ENCODE measurements at places on chromosomes 5 and 9.
A peak's percentile ranks its signal among the peaks of the same experiment; 100 is the strongest.

DNA sequence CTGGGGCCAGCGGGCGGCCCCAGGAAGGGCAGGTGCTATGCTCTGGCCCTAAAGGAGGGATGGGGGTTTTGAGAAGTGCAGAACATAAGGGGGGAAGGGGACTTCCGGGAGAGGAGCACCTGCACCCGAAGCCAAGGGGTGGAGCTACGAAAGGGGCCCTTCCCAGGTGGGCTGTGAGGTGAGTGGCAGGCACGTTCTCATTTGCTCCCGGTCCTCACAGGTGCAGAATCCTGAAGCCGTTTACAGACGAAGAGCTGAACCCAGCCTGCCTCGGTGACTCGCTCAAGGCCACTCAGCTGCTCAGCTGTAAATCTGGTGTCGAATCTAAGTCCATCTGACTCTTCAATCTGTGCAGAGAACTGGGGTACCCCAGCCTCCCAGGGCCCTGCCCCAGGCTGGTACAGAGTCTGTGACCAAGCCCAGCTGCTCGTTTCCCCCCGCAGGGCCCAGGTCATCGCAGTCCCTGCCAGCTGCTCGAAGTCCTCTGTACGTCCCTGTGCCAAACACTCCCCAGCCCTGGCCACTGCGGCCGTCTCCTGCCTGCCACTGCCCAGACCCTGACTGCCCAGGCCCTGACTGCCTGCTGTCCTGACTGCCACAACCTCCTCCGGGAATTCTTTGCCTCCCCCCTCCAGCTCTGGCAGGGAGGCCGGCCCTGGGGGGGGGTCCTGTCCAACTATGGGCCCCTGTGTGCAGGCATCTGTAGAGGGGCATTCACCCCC lies 53.8 kb upstream of the RXRA start:
- DNase-seq: no peak

DNA sequence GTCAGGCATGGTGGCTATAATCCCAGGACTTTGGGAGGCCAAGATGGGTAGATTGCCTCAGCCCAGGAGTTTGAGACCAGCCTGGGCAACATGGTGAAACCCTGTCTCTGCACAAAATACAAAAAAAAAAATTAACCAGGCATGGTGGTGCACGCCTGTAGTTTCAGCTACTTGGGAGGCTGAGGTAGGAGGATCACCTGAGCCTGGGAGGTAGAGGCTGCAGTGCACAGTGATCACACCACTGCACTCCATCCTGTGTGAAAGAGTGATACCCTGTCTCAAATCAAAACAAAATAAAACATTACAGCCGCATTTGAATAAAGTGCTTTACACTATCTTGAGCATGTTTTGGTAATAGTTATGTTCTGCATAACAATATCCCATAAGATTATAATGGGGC lies 74.0 kb downstream of the IQGAP2 start:
- no peak for DNase-seq

DNA sequence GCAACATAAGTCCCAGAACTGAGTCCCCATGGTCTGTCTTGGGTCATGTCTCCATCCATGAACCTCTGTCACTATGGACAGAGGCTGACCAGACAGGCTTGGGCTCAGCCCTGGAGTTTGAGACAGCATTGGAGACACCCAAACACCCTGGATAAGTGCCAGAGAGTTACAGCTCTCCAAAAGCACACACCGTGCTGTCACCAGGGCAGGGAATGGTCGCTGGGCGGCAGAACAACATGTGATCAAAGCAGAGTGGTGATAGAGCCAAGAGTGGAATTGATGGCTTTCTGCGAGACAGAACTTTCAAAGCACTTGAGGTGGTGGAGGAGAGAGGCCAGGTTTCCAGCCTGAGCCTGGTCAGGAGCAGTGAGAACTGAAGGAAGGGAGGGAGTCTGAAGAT lies 50.1 kb downstream of the DRD1 start:
- DNase-seq: no peak

DNA sequence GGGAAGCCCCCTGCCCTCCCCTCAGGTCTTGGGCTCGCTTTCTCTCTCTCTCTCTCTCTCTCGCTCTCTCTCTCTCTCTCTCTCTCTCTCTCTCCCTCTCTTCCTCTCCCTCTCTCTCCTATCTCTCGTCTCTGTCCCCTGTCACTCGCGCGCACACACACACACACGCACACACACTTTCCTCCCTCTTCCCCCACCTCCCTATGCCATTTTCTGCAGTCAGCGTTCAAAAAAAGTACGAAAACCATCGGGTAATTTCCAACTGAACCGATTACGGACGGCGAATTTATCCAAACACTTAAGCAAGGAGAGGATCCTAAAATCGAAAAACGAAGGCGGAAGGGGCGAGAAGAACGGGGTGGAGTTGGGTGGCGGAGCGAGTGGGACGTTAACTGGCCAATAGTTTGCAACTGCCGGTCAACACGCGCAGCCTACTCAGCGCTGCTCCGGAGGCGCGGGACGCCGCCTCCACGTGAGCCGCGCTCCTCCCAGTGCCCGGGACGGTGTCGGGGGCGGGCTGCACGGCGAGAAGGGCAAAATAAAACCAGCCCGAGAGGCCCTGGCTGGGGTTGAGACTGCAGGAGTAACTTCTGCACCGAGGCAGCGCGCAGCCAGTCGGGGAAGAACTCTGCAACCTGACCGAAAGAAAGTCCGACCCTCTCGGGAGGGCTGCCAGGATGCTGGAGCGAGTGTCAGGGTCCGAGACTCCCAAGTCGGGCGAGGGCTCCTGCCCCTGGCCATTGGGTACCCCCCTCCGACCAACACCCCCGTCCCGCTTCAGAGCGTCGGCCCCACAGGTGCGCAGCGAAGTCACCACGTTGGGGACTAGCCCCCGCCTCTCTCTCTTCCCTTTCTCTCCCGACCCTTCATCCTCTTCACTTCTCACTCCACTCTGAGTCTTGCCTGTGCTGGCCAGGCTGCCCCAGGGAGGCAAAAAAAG lies 24.9 kb upstream of the ELAVL2 start:
- DNase-seq: peak; percentile 1

DNA sequence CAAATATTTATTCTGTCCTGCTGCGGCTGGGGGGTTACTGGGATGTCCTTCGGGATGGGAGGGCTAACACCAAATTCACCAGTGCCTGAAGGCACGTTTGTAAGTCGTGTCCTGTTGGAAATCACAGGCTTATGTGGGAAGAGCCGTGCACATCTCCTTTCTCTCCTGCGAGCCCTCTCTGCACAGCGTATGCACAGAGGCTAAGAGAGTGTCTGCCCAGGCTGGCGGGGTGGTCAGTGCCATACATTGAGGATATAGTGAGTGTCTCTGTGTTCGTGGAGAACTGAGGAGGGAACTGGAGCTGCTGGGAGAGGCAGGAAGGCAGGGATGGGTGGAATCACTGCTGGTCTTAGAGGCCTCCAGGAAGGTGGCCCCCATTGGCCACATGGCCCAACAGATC lies 110.1 kb downstream of the WNK2 start:
- no peak for DNase-seq

GRCh38 chr9:12808569-12808968 lies 33.7 kb downstream of the LURAP1L start:
- DNase-seq: no peak

GRCh38 chr9:114003758-114004157 lies 74.3 kb downstream of the AMBP start:
- no peak for DNase-seq

GRCh38 chr5:72107131-72107900 lies at the start of gene MAP1B:
TSS of gene MAP1B (plus strand) at chr5:72107475. CDS start at chr5:72107532, 57 bp downstream.
- peak; percentile 64 for DNase-seq

GRCh38 chr9:136567651-136568287 lies 21.9 kb upstream of the NOTCH1 start:
- peak; percentile 71 for DNase-seq

GRCh38 chr5:24750355-24750754 lies 105.6 kb upstream of the CDH10 start:
- DNase-seq: no peak

DNA sequence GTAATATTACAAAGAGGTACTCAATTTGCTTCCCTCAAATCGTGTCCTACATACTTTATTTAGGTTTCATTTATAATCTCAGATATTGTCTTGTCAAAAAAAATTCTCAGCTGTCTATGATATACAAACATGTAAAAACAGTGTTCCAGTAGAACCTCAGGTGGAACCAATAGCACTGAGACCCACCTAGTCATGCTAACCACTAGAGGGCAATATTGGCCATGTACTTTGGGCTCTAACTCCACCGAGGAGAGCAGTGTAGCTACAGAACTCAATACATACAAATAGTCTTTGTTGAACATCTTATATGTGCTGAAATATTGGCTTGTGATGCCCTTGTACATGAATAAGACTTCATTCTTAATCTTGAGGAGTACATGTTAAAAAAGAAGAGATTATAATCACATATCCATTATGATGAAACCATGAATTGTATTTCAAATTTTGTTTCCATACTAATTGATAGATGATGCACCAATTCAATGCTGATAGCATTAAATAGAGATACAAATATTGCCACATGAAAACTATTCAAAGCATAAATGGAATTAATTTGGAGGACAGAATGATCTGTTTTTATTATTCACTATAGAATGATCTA lies 71.2 kb upstream of the CNTLN start:
- peak; percentile 72 for DNase-seq

DNA sequence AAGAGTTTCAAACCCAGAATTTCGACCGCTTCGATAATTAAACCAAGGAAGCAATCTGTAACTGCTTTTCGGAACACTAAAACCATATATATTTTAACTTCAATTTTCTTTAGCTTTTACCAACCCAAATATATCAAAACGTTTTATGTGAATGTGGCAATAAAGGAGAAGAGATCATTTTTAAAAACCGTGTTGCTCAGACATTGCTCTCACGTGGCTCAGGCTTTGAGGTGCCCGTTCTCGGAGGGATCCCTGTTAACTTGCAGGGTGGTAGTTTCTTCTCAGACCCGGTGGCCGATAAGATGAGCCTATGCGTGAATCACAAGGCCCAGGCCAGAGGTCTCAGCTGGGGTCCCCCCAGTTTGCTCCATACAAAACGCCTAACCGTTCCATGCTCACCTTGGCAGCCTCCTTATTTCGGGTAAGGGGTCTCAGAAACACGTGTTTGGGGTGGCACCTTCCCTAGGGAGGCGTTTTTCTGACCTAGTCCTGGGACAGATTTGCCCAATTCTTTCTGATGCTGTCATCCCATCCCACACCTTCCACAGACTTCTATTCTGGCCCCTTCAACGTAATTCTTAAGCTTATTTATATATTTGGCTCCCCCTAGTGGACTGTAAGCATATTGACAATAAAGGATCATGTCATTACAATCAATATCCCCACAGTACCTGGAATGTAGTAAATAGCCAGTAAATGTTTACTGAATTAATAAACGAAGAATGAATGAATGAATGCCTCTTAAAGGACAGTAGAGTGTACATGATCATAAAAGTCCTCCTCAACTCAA lies 48.1 kb downstream of the THBS4 start:
- DNase-seq: peak; percentile 85

DNA sequence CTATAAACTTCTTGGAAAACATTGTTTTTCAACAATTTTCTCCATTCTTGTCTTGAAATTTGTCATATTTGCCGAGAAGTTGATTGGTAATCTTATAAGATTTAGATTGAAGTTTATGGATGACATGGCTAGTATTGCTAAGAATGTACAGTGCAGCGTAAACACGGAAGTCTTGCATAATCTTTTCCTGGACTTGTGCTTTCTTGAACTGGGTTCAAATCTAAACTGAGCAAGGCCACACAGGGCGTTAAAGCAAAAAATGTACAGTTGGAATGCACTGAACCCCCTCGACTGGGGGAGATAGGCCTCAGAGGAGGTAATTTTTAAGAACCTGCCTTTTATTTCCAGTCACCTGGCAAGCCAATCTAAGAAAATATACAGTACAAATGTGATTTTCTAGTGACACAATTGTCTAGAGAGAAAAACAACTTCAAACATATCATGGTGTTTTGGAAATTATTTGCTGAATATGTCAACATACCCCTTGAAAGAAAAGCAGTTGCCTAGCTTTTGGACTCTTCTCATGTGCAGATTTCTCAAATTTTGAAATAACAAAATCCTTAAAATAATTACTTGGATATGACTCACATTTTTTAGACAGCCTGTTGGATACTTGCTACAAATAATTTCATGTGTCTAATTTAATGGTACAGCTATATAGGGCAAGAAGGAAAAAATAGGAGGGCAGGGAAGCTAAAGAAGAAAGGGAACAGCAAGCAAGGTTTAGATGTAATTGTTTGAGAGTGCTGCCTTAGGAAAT lies 18.5 kb upstream of the GAS1 start:
- peak; percentile 54 for DNase-seq

DNA sequence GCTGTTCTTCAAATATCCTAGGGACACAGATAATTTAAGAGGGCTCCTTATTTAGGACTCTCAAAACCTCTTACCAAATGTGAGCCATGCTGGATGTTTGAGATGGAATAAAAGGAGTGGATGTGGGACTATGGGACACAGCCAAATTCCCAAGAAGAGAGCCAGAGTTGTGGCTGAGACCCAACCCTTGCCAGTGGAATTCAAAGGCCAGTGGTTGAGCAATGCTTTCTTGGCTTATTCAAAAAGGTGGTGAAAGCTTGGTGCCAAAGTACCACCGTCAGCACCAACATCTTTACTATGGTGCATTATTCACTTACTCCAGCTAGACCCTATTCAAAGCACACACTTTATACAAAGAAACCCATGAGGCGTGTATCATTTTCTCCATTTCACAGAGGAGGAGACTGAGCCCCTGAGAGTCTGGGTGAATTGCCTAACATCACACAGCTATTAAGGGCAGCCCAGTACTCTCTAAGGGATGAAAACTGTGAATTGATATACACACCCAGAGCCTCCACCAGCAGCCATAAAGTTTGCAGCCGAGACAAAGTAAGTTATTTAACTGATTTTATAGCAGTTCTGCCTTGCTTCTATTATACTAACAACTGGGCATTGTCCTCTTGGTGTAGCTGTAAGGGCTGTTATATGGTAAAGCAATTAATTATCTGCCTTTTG lies 391.7 kb downstream of the ACTL7B start:
- DNase-seq: peak; percentile 57

- no peak for DNase-seq
Measured at GRCh38 chr9:105712773-105713172, 18.4 kb downstream of the TMEM38B start.

Measured in fibroblast of mammary gland (primary cell).